ENCODE measurements at places on chromosomes 3 and 15.

- DNase-seq, result no peak
Measured at GRCh38 chr3:49313896-49314688, 25.8 kb downstream of the USP4 start.

GRCh38 chr3:57060089-57060821 is at the start of gene SPATA12:
Gene SPATA12 (plus strand): TSS chr3:57060664. CDS start chr3:57073695, 13,031 bp downstream.
- no peak for DNase-seq

DNA sequence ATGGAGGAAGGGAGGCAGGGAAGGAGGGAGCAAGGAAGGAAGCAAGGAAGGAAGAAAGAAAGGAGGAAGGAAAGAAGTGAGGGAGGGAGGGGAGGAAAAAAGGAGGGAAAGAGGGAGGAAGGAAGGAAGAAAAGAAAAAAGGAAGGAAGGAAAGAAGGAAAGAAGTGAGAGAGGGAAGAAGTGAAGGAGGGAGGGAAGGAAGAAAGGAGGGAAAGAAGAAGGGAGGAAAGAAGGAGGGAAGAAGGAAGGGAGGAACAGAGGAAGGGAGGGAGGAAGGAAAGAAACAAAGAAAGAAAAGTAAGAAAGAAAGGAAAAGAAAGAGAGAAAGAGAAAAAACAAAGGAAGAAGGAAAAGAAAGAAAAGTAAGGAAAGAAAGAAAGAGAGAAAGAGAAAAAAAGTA is 183.0 kb upstream of the SLC24A5 start:
- DNase-seq, result no peak

- no peak for DNase-seq
Measured at GRCh38 chr3:159882790-159883779, 105.5 kb upstream of the IL12A start.

DNA sequence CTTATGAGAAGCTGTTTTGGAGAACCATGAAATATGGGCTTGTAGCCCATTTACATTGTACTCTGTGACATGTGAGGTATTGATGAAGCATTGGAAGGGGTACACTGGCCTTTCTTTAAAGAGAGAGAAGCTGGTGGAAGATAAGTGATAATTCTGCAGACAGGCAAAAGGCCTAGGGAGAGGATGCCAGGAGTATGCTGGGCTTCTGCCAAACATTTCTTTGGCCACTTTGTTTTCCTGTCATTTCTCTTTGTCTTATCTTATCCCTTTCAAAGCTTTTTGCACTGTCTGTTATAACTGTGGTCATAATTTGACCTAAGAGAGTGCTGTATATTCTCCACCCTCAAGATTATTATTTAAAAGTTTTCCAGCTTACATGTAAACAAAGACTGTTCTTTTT is 109.6 kb upstream of the SEMA6D start:
- no peak for DNase-seq

GRCh38 chr3:110738531-110738930 is 333.1 kb upstream of the NECTIN3 start:
- no peak for DNase-seq

- DNase-seq, result no peak
Measured at GRCh38 chr15:91338766-91339165, 238.7 kb downstream of the SV2B start.

- no peak for DNase-seq
Measured at GRCh38 chr15:79218588-79219200, 63.8 kb upstream of the ANKRD34C start.

DNA sequence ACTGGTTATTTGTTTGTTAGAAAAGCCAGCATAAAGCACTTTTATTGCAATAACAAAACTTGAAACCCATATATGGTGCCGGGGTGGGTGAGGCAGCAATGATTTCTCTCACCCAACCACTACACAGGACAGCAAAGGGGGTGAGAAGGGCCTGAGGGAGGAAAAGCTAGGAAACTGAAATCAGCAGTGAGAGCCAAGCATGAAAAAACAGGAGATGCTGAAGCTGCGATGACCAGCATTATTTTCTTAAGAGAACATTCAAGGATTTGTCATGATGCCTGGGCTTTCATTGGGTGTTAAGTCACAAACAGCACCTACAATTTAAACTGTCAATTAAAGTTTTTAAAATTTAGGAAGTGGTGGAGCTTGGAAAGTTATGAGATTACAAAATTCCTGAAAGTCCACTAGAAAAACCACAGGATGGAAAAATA is 11.9 kb upstream of the TM4SF4 start:
- no peak for DNase-seq

- no peak for DNase-seq
Measured at GRCh38 chr15:79307251-79307650, 3.7 kb upstream of the TMED3 start.

- DNase-seq, result no peak
Measured at GRCh38 chr15:37720267-37720666, 214.2 kb upstream of the TMCO5A start.

DNA sequence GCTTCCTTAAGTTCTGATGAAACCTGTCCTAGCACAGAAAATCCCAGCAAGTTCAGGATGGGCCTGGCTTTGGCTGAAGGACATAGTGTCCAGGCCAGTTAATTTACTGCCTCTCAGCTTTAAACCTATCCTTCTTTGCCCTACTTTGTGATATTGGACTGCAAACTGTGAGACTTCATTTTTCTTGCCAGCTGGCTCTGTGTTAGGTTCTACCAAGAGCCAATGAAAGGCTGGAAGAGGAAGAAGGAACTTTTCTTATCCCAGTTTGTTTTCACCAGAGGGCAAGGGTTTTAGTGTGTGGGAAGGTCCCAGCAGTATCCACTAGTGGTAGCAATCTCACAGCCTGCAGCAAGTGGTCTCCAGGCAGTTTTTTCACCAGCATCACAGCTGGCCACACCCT is 18.2 kb downstream of the DCUN1D1 start:
- no peak for DNase-seq

- no peak for DNase-seq
Measured at GRCh38 chr3:134709076-134709475, 58.3 kb upstream of the KY start.

GRCh38 chr15:39887832-39888231 is 32.2 kb downstream of the GPR176 start:
- no peak for DNase-seq

GRCh38 chr3:23175341-23176083 is 27.6 kb upstream of the UBE2E2 start:
- no peak for DNase-seq

- no peak for DNase-seq
Measured at GRCh38 chr3:81728766-81729544, 32.5 kb downstream of the GBE1 start.

DNA sequence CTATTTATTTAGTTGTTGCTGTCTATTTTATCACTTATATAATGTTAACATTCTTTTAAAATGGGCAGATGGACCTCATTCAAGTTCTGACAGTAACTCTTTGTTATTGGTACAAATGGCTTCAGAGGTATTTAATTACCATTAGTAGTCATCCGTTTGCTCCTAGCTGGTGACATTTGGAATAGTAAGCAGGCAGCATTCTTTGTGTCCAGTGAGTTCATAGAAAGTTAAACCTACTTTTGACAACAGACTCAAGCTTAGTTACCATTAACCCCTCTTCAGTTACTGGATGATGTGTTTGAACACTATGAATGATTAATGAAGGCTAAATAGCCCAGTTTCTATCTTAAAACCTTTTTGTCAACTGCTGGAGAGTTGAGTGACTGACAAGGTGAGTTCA is 500.7 kb upstream of the ATP11B start:
- DNase-seq, result no peak

GRCh38 chr15:94272251-94272898 is 41.0 kb downstream of the MCTP2 start:
- no peak for DNase-seq

GRCh38 chr15:92393071-92393979 is at the start of gene ST8SIA2:
Gene ST8SIA2 (plus strand): TSS chr15:92393881. CDS start chr15:92394065, 184 bp downstream.
- peak; percentile 41 for DNase-seq

- no peak for DNase-seq
Measured at GRCh38 chr3:12188681-12189287, 30.1 kb upstream of the TIMP4 start.

GRCh38 chr3:48678056-48678455 is 7.7 kb downstream of the NCKIPSD start:
- DNase-seq, result no peak

GRCh38 chr15:47293466-47294162 is 423.7 kb upstream of the SEMA6D start:
- DNase-seq, result no peak

- DNase-seq, result no peak
Measured at GRCh38 chr15:88708655-88709054, 69.8 kb downstream of the ISG20 start.

GRCh38 chr15:96360581-96361308 is 30.2 kb downstream of the NR2F2 start:
- DNase-seq, result peak; percentile 32

- DNase-seq, result peak; percentile 37
Measured at GRCh38 chr3:188197388-188197847, 43.5 kb downstream of the LPP start.

DNA sequence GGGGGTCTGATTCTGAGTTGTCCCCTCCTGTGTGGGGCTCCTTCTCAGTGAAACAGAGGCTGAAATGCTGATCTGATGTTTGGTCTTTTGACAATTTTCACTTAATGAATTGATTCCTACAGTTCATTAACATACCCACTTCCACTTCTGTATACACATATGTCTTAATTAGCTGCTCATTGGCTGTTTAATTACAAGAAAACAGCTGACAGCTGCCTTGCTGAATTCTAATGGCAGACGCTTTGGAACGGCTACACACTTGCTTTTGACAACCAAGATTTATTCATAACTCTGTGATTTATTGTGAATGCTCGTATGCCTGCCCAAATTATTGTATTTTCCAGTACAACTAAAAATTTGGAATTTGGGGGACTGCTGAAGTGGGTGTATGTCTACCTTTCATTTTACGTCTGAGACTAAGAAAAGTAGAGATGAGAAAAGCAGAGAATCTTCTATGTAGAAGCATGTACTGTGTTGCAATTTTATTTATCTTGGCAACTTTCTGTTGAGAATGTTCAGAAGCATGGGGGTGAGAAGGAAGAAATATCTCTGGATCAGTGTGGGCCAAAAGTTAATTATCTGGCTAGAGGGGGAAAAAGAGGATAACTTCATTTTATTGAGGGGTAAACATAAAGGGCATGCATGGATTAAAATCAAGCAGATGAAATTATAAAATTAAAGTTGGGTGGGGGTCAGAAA is 46.5 kb upstream of the ICE2 start:
- DNase-seq, result no peak

- no peak for DNase-seq
Measured at GRCh38 chr15:88048755-88049154, 207.8 kb downstream of the NTRK3 start.

DNA sequence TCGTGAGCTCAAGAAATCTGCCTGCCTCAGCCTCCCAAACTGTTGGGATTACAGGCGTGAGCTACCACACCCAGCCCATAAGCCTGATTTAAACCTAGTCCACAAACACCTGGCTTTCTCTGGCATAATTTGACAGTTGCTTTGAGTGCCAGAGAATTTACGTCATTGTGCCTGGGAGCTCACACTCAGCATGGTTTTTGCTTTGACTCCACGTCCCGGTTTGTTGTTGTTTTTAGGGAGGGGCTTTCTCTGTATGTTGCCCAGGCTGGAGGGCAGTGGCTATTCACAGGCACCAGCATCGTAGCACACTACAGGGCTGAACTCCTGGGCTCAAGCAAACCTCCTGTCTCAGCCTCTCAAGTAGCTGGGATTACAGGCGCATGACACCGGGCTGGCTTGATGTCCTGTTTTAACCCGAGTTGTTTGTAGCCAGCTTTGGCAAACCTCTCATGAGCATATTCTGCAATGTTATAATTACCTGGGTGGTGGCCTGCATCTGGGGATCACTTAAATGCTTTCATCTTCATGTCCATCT is 32.7 kb downstream of the CEMIP start:
- DNase-seq, result no peak

DNA sequence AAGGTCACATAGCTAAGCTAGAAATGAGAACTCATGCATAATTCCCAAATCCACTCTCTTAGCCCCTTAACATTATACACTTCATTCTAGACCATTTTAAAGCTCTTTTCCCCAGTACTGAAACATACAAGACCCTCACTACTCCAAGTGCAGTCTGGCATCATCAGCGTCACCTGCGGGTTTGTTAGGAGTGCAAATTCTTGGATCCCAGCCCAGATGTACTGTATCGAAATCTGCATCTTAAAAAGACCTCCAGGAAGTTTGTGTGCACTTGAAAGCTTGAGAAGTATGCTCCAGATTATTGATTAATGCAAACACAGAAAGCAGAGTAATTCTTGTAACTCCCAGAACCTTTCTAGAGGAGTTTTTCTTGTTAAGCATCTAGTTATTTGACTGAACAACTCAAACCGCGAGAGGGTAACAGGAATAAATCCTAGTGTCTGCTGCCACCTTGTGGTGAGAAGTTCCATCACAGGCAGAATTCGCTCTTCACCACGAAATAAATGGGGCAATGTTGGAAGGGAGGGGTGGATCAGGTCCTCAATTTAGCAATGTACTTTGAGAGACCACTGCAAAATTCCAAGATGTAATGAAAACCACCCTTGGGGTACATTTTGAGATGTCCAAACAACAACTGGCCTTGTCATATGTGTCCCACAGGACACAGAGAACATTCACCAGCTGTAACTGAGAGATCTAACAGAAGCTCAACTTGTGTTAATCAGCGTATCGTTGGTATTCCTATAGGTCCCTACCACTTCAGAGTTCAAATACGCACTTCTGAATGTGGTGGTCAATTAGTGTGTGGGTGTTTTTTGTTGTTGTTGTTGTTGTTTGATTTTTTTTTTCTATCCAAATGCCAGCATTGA is 583 bp upstream of the C3orf49 start:
- peak; percentile 44 for DNase-seq

DNA sequence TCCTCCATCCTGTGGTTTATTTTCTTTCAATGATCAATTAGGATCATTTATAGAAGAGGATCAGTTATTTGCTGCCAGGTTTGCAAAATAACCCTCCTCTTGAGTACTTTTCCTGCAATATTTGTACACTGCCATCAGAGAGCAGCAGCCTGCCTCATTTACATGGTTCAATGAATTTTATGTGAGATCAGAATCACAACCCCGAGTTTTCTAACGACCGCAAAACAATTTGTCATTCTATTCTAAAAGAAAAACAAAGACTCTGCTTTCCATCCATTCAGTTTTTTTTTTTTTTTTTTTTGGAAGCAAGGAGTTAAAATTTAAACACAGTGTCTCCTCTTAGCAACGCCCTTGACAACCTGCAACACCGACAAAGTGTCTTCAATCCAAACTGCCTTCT is 146.9 kb downstream of the RAB11A start:
- DNase-seq, result no peak

DNA sequence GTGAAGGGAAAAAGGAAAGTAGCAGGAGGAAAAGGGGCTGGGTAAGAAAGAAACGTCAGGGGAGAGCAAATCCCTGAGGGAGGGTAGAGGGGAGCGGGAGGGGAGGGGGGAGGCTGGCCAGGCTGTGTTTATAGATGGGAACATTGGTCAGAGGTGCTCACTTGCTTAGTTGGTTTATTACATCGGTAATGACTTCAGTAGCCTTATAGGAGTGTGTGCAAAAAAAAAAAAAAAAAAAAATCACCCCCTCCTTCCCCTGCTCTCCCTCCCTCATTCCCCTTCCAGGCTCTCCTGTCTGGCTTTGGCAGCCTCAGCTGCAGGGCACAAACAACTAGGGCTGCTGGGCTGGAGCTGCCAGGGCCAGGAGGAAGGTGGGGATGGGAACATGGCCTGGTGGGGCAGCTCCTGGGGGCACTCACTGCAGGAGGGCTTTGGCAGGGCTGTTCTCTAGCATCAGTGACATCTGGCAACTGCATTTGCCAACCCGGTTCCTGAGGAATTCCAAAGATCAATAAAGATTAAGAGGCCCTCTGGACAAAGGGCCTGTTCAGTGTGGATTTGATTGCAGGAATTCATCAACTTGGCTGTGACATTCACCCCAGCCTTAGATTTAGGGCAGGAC is 334.5 kb upstream of the FRG2C start:
- no peak for DNase-seq
